Cardiac fibroblast (primary cell): ENCODE measurements at places on chromosomes 4 and X.

DNA sequence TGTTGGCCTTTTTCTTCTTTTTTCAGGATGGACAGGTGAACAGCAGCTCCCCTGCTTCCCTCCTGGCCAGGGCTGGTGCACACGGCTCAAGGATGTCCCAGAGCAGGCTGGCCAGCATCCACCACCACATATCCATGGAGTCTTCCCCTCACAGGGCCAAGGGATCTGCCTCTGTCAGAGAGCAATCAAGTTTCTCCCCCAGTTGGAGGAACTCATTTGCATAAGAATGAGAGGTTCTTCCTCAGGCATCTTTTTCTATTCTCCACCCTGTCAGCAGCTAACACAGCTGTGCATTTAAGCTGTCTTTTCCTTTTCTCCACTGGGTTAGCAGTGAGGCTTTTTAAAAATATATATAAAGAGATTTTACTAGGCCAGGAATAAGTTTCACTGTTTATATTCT, 143.8 kb downstream of the ANAPC10 start:
- DNase-seq, result no peak

DNA sequence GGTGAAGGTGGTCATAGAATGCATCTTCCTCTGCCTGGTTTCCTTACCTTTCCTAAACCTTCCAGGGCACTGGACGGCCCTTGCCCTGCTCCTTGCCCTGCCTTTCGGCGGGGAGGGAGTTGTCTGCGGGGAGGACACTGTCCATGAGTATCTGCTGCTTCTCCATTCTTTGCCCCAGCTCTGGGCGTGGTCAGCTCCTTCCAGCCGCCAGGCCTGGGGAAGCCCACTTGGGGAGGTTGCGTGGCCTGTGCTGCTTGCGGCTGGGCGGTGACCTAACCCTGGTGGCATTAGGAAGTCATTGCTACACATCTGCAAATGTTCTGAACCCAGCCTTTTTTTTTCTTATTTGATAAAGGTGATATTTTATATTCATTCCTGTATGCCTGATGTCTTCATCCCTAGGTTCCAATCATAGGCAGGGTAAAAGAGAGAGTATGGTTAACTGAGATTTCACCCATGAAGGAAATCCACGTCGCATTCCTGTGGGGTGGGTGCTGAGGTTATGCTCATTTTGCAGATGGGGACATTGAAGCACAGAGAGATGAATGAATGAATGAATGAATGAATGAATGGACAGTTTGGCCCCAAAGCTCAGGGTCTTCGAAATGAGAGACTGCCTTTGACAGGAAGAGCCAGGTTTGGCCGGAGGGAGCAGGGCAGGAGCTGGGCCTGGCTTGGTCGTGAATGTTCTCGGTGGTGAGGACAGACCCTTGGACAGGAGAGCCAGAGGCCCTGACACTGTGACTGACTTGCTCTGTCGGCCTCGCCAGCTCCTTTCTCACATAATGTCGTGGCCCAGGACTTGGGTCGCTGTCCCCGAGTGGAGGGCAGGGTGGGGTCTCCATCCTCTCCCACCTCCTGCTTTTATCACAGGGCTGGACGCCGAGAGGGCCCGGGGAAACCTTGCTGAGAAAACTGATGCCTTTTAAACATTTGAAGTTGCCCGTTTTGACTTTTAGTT, 57.8 kb upstream of the GPR78 start:
- no peak for DNase-seq

- no peak for DNase-seq
Observed at GRCh38 chrX:118971552-118971951, 2.9 kb upstream of the LONRF3 start.

GRCh38 chrX:16304751-16305150, 137.5 kb downstream of the MAGEB17 start:
- DNase-seq, result no peak

DNA sequence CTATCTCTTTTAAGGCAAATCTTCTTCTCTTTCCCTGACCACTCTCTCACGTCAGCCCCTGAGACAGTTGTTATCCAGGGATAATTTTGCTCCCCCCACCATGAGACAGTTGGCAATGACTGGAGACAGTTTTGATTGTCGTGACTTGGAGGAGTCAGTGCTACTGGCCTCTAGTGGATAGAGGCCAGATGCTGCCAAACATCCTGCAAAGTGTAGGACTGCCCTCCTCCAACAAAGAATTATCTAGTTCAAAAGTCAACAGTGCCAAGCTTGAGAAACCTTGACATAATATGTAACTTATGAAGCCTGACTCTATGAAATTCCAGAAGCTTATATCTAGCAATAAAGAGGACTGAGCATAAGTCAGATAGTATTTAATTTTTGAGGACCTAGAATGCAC, 502.1 kb upstream of the IGFBP7 start:
- DNase-seq, result no peak

- peak; percentile 98 for DNase-seq
Observed at GRCh38 chr4:25938787-25939186, 24.8 kb downstream of the SMIM20 start.

GRCh38 chrX:65751519-65751918, 84.1 kb downstream of the MSN start:
- DNase-seq, result no peak

GRCh38 chr4:108543359-108543968, 76.9 kb upstream of the RPL34 start:
- no peak for DNase-seq

DNA sequence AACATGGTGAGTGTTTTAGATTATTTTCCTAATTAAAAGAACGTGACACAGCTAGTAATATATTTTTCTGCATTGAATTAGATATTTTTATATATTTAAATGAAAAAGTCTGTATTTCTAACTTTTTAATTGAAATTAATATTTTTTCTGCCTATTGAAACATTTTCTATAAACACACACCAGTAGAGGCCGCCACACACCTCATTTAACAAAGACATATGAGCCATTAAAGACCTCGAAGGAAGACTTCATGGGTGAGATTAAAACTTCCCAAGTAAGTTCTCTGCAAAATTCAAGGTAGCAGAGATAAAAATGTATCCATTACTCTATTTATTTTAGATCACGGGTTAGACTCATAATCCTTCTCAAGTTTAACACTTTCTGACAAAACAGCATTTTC, 8.3 kb downstream of the SLITRK2 start:
- peak; percentile 1 for DNase-seq

DNA sequence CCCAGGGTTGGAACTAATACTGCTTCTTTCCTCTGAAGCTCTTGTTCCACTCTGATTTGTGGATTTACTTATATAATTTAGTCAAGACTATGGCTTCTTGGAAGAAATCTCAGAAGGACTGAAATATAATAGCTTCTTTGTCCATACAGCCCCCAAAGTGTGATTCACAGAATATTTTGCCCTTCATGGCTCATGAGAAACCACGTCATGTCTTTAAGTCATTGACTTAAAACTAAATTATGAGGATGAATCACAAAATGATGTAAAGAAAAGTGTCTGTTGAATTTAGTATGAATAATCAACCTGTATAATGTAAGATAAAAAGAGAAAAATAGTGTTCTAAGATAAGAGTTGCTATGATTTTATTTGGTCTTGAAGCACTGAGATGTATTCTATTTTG, 43.3 kb upstream of the AGA start:
- peak; percentile 79 for DNase-seq

DNA sequence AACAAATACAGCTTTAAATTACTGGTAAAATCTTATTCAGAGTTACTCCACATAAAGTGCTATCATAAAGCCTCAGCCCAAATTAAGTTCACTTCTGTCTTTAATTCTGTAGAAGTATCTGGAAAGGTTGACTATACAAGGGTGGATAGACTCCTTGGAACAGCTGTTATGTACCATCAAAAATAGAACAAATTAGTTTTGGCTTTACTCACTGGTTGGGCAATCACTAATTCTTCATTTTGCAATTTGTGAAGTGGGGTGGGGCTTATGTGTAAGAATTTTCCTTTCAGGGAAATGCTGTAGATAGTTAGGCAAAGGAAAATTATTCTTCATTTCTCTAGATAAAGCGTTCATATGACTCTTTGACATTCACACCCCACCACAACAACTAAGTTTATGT, 7.8 kb downstream of the DIAPH2 start:
- peak; percentile 59 for DNase-seq

GRCh38 chr4:19382993-19383756, 868.5 kb upstream of the SLIT2 start:
- peak; percentile 29 for DNase-seq

DNA sequence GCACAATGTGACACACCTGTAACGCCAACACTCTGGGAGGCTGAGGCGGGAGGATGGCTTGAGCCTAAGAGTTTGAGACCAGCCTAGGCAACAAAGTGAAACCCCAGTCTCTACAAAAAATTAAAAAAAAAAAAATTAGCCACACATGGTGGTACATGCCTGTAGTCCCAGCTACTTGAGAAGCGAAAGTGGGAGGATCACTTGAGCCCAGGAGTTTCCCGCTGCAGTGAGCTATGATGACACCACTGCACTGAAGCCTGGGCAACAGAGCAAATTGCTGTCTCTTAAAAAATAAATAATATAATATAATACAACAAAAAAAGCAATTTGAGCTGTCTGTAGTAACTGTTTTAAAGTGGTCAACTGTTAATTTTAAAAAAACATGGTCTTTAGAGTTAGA, 13.2 kb downstream of the SPOCK3 start:
- no peak for DNase-seq

DNA sequence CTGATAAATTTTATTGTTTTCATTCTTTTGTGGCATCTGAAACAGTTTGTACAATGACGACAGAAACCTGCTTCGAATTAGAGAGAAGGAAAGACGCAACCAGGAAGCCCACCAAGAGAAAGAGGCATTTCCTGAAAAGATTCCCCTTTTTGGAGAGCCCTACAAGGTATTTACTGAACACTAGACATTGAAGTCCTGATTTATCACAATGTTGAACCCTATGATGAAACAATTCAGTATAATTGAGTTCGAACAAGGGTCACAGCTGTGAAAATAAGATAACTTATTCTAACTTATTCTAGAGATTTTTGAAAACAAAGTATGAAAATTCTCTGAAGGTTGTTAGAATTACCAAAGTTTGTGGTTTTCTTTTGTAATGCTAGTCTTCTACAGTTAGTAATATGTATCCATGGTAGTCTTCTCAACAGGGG, 111.3 kb downstream of the AFF1 start:
- peak; percentile 59 for DNase-seq

DNA sequence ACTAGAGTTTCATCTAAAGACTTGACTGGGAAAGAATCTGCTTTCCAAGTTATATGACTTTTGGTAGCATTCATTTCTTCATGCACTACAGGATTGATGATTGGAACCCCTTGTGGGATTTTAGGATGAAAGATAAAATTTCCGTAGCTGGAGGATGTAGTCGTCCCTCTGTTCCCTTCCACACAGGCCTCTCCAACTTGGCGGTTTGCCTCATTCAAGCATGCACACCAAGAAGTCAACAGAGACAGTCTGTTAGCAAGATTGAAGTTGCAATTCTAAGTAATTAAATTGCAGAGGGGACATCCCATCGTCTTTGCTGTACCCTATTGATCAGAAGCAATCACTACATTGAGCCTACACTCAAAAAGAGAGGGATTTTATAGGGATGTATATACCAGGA, 777.4 kb upstream of the HS3ST1 start:
- no peak for DNase-seq

DNA sequence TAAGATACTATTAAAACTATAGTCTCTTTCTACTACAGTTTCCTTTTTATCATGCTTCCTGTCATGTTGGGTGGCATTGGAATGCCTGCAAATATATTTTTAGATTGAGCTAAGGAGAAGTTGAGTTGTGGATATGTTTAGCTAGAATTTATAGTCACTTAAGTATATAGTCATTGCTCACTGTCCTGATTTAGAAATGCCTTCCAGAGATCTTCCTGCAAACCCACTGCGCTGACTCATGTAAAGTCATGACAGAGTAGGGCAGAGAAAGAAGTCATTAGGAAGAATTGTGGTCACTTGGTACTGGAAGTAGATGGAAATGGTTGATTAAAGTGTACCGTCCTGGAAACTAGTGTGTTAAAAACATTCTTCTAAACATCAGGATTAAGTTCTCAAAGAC, 490.3 kb upstream of the PABPC4L start:
- no peak for DNase-seq

GRCh38 chr4:158200214-158200613, 10.1 kb upstream of the TMEM144 start:
- no peak for DNase-seq

DNA sequence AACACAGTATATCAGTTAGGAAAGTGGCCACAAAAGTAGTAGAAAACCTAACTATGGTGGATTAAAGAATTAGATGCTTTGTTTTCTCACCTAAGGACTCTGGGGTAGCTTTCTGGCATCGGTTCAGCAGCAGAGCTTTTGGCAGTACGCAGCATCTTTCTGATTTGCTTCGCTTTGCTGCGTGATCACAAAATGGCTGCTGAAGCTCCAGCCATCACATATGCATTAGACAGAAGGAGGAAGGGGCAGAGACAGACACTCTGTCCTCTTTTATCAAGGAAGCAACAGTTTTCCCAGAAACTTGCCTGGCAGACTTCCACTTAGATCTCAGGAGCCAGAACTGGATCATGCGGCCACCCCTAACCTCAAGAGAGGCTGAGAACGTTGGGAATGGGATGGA, 15.1 kb downstream of the TREX2 start:
- no peak for DNase-seq

DNA sequence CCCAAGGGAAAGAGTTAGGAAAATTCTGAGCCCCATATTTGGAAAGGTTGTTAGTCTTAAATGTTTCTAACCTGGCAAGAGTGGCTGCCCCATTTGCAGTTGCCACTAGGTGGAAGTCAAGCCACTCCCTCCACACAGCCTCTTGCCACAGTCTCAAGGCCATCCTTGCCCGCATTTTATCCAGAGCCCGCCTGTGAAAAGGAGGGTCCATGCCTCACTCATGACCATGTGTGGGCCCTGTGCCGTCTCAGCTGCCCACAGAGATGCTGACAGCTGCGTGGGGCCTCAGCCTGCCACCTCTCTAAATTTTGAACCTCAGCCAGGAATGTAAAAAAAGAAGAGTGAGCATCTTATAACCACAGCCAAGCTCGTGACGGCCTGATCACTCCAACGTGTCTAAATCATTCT, 201.5 kb upstream of the FAM241A start:
- peak; percentile 29 for DNase-seq

- no peak for DNase-seq
Observed at GRCh38 chr4:64564126-64564525, 154.9 kb upstream of the TECRL start.

- DNase-seq, result no peak
Observed at GRCh38 chr4:41602886-41603498, 65.0 kb downstream of the LIMCH1 start.

- no peak for DNase-seq
Observed at GRCh38 chr4:163284304-163284703, 48.1 kb downstream of the NPY1R start.

- DNase-seq, result peak; percentile 68
Observed at GRCh38 chr4:139367421-139368090, 65.3 kb upstream of the NDUFC1 start.

- peak; percentile 0 for DNase-seq
Observed at GRCh38 chrX:79524642-79525041, 157.5 kb upstream of the ITM2A start.

GRCh38 chr4:179040259-179040658, 1598.0 kb upstream of the AGA start:
- DNase-seq, result no peak

DNA sequence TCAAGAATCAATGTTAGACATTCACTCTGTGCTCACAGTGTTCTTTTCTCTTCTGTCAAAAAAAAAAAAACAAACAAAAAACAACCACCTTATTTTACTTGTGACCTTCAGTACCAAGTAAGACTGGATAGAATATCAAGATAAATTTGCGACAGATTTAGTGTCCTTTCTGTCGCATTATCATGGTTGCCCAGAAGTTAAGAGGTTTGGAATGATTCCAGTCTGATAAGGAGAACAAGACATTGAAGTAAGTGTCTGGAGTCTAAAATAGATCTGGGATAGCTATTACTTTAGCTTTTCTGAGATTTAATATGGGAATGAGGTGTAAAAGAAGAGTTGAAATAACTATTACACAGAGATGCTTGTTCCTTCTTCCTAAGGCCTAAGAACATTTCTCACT, 31.7 kb downstream of the SNCA start:
- DNase-seq, result no peak
